ENCODE measurements at places on chromosomes 2 and 18.

DNA sequence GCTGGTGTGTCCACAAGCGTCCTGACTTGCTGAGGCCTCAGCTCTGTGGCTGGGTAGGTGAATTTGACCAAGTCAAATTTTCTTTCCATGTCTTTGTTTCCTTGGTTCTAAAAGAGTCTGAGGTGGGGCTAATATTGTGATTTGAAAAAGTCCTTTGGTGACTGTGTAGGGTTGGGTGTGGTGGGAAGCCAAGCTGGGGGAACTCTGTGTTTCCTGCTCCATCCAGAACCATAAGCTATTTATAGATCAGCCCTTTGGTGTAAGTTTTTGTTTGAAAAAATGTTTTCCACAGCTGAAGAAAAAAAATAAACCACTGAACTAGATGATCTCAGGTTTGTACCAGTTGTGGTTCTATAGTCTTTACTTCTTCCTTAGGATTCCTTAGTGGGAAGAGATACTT is 462.7 kb downstream of the TGIF1 start:
- no peak for DNase-seq

DNA sequence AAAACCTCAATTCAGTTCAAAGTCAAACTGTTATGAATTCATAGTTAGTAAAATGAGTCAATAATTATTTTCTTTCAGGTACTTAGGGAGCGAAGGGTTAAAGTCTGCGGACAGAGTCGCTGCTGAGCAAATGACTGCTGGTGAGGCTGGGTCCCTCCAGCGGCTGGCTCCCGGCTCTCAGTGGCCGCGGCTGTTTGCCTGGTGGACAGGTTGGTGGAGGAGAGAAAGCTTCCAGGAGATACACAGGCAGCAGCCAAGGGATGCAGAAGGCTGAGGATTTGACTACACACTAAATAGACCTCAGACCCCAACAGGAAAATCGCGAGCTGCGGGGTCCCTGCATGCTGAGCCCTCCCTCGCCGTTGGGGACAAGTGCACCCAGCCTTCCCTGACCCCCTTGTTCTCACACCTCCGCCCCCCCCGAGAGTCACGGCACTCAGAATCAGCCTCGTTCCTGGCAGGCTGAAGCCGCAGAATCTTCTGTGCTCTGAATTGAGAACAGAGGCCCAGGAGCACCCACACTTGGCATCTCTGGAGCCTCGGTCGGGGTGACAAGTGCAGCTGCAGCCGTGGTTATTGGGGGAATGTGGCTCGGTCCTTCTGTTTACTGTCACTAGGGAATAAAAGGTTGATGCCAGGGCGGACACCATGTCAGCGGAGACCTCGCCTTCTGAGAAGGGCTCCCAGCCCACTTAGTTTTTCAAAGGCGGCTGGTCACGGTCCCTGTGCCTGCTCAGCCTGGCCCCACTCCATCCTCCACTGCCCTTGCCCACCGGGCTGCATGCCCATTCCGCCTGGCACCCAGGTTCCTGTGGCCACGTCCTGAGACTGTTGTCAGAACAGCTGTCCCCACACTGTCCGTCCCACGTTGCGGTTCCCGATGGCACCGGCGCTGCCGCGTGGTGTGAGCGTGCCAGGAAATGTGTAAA is 74.0 kb downstream of the SLC66A2 start:
- no peak for DNase-seq

- no peak for DNase-seq
These were observed 30.1 kb downstream of the CAB39 start for GRCh38 chr2:230742781-230743180.

DNA sequence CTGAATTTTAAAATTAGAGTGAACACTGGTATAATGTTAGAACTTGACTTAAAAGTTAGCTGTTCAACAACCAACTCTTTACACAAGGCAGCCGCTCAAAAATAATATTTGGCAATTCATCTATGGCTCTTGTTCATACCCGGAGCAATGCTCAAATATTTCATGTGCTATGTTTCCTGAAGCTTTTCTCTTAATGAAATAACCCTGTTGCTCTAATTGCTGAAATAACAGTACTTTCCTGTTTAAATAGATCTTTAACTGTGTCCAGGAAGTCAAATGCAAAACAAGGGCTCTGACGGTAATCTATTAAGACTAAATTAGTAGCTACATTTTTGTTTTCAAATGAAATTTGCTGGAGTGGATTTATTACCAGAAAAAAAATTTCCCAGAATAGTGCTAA is 33.7 kb downstream of the RFTN2 start:
- DNase-seq, result no peak

DNA sequence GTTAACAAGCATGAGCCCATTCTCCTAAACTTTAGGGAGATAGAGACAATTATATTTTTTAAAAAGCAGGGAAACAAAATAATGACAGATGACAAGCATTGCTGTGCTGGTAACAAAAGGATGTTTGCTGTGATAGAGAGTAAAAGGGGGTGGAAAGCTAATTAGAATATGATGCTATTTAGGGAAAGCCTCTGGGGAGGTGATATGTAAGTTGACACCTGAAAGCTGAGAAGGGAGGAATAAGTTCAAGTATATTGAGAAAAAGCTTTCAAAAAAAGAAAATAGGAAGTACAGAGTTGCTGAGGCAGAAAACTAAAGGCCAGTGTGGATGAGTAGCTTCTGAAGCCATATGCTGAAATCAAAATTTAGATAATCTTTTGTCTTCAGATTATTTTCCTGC is 565.2 kb upstream of the NRXN1 start:
- no peak for DNase-seq

Data from GM18507 (cell line).